Stimulated activated CD4-positive, alpha-beta T cell treated with anti-CD3 and anti-CD28 coated beads, Interleukin-1b, Interleukin-23, amount 100 ng/mL, for 1 hour (primary cell): ENCODE measurements at places on chromosomes 16 and 17.

- no peak for DNase-seq
Measured at GRCh38 chr16:81636298-81636993, 142.6 kb upstream of the PLCG2 start.

GRCh38 chr17:71760062-71760720 is 360.6 kb upstream of the SOX9 start:
- no peak for DNase-seq

DNA sequence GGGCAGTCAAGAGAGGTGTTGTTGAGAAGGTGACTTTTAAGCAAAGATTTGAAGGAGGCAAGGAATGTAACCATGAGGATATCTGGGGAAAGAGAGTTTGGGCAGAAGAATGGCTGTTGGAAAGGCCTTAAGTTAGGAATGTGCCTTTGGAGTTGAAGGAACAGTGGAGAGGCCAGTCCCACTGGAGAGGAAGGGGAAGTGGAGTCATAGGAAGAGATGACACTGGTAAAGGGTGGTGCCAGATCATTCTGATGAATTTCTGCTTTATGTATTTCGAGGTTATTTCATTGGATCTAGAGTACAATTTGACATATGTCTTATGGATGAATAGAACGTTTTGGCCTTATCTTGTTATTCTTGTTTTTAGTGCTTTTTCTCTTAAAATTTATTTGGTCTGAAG is 93.5 kb downstream of the WWP2 start:
- DNase-seq = no peak

- DNase-seq = no peak
Measured at GRCh38 chr16:4846503-4846900, 586 bp downstream of the GLYR1 start.

DNA sequence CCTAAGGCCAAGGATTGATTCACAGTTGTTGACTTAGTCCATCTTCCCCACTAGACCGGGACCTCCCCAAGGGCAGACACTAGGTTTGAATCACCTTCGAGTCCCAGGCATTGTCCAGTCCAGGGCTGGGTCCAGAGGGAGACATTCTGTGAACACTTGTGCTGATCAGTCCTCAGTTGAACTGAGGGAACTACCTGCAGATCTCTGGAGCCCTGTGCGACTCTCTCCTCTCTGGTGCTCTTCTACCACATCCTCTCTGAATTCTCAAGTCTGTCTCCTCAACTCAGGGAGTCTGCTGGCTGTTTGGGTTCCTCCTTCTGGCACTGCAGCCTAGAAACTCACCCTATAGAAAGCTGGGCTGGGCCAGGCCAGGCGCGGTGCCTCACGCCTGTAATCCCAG is 10.8 kb downstream of the ZNF232 start:
- no peak for DNase-seq
